Fibroblast of the conjunctiva (primary cell): ENCODE measurements at places on chromosomes 2 and 18.

GRCh38 chr18:66646609-66647008 is 42.7 kb upstream of the CDH19 start:
- no peak for DNase-seq

DNA sequence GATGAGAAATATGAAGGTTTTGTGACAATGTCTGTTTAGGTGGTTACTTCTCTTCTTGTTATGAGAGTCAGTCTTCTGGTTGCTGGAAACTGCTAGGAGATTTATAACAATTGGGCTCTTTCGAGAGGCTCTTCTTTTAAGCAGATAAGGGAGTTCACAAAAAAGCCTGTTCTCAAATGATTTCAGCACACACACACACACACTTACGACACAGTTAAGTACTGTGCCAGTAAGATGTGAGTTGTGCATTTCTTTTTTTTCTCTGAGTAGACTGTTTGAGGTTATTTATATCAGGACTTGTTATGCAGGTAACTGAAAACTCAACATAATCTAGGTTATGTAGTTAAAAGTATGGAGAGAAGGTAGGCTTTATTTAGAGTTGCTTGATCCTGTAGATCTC is 49.8 kb downstream of the MSH2 start:
- DNase-seq, result no peak

- no peak for DNase-seq
Measured at GRCh38 chr2:128765811-128766210, 447.1 kb upstream of the HS6ST1 start.

DNA sequence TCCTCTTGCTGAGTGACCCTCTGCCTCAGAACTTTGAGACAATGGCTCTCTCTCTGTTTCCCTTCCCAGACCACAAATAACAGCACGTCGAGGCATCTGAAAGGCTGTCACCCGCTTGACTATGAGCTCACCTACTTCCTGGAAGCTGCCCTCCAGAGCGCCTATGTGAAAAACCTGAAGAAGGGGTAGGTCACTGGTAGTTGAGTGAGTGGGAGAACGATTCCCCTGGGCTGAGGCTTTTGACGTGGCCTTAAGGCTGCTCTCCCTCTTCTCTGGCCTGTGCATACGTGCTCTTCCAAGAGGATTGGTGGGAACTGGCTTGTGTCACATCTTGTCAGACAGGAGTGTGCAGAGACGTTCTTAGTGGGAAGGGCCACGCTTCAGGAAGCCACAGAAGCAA is 63.1 kb upstream of the MCFD2 start:
- DNase-seq, result no peak

DNA sequence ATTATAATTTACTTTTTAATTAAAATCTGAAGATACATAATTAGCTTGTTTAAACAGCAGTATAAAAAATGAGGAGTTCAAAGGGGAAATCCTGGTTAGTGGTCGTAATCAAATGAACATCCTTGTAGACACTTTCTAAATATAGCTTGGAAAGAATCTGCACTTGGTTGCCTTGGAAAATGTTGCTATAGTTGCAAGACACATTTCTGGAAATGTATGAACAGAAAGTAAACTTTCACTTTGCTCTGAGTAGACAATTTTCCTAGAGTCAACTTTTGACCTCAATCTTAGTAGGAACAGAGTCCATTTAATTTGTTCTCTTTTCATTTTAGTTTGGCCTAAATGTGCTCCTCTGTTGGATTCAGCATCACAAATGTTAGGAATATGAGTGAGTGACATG is 38.3 kb downstream of the GCA start:
- no peak for DNase-seq

DNA sequence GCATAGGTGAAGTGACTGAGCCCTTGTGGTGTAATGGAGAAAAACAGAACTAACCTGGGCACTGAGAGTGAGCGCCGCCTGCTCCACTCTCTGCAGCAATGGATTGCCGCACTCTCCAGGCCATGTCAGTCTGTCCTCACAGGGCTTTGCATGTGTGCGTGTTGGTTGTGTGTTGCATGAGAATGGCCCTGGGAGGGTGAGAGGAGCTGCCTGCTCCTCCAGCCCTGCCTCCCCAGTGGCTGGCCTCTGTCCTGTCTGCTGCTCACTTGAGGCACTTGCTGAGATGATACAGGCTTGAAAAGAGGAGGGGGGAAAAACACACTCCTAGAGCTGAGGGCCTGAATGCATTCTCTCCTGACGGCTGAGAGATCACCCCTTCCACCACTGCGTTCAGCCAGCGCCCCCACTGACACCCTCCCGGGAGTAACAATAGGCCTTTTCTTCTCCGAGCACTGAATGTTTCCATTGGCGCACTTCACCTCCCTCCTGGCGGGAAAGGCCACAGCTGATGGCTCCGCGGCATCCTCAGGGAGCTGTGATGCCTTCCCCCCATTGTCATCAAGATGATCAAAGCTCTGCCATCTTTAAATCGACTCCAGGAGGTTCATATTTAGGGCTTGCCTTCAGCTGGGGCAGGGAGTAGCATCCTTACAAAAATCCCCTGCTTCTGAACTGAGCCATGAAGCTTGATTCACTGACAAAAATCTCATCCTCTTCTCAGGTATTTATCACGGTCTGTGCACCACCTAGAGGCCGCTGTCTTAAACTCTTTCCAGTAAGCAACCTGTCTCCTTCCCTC is 49.9 kb upstream of the DAPL1 start:
- peak; percentile 59 for DNase-seq

- no peak for DNase-seq
Measured at GRCh38 chr2:220071696-220072095, 444.3 kb downstream of the SLC4A3 start.

DNA sequence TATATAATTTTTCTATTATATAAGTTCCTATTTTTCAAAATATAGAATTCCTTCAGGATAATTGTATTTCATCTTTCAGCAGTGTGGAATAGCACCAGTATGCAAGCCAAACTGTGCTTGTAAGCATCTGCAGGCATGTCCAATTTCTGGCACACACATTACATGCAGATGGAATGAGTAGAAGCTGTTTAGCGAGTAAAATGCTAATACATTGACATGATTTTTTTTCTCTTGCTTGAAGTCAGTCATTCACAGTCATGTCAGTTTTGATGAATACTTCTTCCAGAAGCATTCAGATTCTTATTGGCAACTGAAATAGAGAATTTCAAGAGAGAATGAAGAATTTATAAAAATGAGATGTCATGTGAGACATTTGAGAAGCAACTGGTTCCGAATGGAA is 109.4 kb downstream of the CERS6 start:
- DNase-seq, result no peak

DNA sequence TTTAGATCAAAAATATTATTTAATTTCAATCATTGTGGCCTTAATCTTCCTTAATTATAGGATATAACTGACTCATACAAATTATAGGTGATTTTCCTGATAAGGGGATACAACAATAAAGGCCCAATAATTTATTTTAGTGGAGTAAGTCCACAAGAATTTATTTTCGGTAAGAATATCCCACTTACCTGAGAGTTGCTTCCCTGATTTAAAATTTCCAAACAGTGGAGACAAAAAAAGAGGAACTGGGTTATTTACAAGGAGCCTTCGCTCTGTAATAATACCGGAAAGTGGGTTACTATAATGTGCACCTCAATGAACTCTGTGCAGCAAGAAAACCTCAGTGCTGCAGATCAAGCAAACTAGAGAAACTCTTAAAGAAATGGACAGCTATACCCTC is 42.2 kb downstream of the FEZ2 start:
- no peak for DNase-seq

DNA sequence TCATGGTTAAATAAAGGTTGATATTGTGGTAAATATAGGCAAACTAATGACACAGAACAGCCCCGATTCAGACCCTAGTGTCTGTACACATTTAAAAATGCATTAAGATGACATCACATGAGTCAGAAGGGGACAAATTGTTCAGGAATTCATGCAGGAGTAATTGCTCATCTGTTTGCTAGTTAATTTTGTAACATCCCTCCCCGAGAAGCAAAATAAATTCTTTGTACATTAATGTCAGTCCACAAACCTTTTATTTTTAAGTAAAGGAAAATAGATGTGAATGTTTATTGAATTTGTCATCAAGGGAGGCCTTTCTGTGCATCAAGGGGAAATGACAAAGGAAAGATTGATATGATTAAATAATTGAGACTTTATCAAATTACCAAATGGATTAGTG is 69.9 kb downstream of the SH3BP4 start:
- DNase-seq, result peak; percentile 47

DNA sequence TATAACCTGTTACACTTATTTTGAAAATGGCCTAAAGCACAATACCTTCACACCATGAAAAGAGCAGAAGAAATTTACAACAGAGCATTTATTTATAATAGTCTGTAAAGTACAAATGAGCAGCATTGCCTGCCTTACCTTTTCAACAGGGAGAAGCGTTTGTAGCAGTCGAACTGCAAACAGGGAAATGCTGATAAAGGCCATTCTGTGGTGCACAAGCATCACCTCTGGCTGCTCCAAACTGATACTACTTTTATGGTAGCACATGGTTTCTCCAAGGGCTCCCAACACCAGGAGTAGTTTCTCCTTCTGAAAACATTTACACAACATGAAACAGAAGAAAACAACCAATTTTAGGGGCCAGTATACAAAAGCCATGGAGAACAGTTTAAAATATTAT is 28.9 kb downstream of the RTTN start:
- no peak for DNase-seq

DNA sequence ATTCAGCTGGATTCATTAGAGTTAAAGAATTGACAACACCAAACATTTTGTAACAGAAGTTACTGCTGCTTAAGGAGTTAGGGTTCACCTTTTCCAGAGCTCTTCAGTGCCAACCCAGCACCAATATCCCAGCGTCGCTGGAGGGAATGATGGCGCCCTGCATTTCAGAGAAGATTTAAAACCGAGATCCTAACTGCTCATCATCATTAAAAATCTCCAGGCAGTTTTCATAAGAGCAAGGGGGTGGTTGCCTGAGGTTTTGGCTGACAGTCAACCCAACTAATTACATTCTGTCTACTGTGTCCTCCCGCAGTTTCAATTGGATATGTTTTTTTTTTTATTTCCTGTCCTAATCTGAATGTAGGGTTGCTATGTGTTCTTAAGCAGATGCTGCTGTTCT is 509.6 kb upstream of the TCF4 start:
- DNase-seq, result no peak

GRCh38 chr18:25289001-25289631 is 62.9 kb downstream of the ZNF521 start:
- peak; percentile 95 for DNase-seq

DNA sequence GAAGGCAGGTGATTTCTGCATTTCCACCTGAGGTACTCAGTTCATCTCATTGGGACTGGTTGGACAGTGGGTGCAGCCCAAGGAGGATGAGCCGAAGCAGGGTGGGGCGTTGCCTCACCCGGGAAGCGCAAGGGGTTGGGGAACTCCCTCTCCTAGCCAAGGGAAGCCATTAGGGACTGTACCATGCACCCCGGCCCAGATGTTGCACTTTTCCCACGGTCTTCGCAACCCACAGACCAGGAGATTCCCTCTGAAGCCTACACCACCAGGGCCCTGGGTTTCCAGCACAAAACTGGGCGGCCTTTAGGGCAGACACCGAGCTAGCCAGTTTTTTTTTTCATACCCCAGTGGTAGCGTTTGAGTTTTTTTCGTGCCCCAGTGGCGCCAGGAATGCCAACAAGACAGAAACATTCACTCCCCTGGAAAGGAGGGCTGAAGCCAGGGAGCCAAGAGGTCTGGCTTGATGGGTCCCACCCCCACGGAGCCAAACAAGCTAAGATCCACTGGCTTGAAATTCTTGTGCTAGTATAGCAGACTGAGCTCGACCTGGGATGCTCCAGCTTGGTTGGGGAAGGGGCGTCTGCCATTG is 75.9 kb upstream of the RANBP2 start:
- no peak for DNase-seq

GRCh38 chr2:61167579-61167978 is 5.6 kb downstream of the C2orf74 start:
- DNase-seq, result no peak

DNA sequence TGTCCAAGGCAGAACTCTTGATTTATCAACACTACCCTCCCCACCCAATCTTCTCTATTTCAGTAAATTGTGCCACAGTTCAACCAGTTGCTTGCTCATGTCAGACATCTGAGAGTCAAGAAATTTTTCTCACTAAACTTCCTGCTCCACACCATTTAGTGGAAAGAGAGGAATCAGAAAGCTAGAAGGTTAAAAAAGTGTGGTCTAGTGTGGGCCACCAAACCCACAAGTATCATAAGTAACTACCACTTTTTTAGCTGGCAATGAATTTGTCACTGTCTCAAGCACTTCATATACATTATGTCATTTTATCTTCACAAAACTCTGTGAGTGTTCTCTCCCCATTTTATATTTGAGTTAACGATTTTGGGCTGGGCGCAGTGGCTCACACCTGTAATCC is 16.6 kb upstream of the MSTN start:
- no peak for DNase-seq

DNA sequence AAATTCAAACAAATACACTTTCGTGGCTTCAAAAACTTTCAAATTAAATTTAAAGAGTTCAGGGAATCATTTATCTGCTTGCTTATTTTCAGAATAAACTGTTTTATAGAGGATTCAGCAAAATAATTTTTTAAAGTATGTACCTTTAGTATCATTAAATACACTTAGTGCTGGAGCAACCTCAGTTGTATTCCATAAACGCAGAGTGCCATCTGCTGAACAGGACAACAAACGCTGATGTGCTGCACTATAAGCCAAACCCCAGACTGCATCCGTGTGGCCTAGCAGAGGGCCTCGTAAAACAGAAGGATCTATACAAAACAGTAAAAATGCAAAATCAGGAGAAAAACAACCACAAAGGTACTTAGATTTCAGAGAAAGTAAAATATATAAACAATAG is 108.6 kb downstream of the STRN start:
- no peak for DNase-seq

GRCh38 chr2:231966886-231967285 is 5.4 kb downstream of the DIS3L2 start:
- no peak for DNase-seq

DNA sequence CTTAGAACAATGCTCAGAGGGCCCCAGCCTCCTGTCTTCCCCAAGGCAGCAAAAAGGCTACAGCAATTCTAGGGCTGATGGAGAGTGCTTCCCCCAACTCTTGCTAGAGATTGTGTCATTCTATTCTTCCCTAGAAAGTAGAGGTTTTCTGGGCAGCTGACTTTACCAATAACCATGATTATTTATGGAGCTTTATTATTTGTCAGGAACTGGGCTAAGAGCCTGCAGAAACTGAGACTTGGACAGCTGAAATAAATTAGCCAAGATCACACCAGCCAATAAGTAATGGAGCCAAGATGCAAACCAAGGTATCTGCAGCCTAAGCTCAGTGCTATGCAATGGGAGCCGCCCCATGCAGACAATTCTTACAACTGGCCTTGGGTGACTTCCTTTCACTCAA is 84.8 kb downstream of the CCBE1 start:
- peak; percentile 85 for DNase-seq
